ENCODE measurements at places on chromosomes 11 and 22.

DNA sequence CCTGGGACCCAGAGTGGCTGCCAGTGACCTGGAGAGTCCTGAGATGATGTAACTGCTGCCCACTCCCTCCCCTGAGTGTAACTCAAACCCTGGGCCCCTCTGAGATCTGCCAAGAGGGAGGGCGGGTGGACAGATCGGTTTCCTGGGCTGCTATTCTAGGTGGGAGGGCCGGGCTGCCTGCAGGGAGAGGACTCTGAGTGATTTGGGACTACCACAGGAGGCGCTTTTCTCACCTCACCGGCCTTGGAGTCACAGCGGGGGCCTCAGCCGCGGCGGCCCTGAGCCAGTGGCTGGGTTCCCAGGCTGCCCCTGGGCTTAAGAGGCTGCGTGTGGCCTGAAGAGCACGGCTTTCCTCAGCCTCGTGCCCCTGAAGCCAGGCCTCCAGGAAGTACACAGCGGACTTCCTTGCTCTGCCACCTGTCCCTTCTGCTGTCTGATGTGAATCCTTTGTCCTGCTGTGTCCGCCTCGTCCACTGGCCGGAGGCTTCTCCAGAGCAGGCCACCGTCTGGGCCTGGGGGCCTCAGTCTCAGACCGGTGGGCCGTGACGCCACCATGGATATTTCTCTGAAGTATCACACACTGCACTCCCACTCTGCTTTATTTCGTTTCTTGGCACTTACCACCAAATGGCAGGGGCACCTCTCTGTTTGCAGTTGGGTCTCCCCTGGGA lies 11.5 kb downstream of the RELT start:
- DNase-seq, result no peak

DNA sequence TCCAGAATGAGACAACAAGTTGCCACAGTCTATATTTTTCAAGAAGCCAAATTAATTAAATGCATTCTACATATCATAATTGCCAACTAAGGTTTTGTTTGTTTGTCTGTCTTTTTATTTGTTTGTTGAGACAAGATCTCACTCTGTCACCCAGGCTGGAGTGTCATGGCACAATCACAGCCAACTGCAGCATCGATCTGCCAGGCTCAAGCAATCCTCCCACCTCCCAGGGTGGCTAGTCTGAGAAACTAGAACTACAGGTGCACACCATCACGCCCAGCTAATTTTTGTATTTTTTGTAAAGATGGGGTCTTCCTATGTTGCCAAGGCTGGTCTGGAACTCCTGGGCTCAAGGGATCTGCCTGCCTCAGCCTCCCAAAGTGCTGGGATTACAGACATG lies 140.0 kb downstream of the LRRC4C start:
- no peak for DNase-seq

DNA sequence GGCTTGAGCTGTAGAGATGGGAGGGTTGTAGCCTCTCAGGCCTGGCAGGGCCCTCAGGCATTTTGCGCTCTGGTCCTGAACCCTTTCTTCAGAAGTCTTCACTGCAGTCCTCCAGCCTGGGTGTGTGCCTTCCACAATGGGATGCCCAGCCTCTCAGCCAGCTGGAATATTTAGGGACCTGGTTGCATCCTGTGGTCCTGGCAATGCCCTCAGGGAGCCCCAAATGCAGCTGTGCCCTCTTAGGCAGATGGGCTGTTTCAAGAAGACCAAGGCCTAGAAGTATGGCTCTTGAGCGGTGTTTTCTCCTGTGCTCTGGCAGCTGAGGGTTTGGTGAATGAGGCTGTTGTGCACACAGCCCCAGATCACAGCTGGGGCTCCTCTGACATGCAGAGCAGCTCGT lies 6.7 kb downstream of the TUB start:
- DNase-seq, result no peak

DNA sequence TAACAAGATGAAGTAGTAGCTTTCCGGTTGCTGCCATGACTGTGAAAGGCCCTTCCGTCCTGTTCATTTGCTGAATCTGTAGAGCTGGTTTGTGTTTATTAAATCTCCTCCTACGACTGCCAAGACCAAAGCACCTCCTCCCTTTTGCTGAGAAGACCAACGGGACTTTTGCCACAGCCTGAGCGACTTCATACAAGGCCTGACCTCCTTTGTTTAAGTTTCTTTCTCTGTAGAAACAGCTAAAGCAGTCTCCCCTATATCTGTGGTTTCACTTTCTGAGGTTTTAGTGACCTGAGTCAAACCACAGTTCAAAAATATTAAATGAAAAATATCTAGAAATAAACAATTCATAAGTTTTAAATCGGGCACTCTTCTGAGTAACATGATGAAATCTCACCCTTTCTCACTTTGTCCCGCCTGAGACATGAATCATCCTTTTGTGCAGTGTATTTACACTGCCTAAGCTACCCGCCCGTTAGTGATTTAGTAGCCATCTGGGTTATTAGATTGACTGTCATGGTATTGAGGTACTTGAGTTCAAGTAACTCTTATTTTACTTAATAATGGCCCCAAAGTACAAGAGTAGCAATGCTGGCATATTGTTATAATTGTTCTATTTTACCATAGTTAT lies 119.1 kb upstream of the LRRC4C start:
- DNase-seq, result no peak

DNA sequence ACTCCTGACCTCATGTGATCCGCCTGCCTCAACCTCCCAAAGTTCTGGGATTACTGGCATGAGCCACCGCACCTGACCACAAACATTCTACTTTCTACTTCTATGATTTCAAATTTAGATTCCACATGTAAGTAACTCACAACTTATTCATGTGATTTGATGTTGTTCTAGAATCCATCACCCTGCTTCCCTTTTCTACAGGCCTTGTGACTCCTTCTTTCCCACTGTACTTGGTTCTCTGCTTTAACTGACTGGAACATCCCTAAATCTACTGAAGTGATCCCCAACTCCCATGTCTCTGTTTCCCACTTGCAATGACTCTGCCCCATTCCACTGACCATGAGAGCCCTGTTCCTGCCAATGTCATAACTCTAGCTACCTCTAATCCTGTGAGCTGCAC lies 25.7 kb upstream of the MRPL17 start:
- DNase-seq, result no peak

DNA sequence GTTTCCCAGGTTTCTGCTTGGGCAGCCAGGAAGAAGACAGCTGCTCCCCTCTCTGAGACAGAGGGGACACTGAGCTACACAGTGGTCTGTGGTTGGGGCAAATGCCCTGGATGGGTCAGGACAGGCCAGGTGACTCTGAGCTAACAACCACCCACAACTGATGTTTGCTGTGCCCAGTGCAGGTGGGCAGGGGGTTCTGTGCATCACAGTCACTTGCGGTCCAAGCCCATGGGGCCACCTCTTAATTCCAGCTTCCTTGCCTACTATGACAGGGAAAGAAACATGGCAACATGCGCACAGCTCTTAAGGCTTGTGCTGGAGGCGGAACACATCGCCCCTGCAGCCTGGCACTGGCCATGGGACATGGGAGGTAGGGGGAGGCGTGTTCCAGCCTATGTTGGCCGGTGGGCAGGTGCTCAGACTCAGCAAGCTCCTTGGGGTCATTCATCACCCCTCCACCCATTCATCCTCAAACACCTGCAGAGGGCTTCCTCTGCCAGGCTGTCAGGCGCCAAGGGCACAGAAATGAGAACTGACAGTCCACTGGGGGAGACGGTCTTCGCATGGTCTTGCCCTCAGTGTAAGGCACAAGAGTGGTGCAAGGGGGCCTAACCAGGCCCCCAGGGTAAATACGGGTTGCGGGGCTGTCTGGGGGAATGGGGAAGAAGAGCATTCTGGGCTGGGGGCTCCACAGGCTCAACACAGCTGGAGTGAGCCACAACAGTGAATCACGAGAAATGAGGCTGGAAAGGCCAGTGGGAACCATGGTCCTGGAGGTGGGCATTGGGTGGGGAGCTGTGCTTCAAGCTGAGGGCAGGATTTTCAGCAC lies 55.6 kb downstream of the ARFGAP3 start:
- no peak for DNase-seq
